Tibial nerve (tissue), 4 donors: ENCODE measurements at places on chromosomes 1 and 21. TPM values are rescaled to one million over a fixed set of nuclear protein-coding genes. Genes with fewer than 3 reads are reported as not detected.

Gene SPTA1
- not detected for total RNA-seq

Gene ELF3
- 1.2 TPM for total RNA-seq

Gene HJV
- total RNA-seq: not detected

Gene FMO2
- 35.9 TPM for total RNA-seq

Gene DNAJC6
- 17.5 TPM for total RNA-seq

Gene WNT9A
- 5.1 TPM for total RNA-seq

Gene KRTAP13-2
- total RNA-seq: not detected

Gene ALX3
- not detected for total RNA-seq

Gene PTPRF
- total RNA-seq: 72.0 TPM

Gene TP73
- not detected for total RNA-seq

Gene TLR5
- 10.7 TPM for total RNA-seq

Gene LCE1C
- total RNA-seq: not detected

DNA sequence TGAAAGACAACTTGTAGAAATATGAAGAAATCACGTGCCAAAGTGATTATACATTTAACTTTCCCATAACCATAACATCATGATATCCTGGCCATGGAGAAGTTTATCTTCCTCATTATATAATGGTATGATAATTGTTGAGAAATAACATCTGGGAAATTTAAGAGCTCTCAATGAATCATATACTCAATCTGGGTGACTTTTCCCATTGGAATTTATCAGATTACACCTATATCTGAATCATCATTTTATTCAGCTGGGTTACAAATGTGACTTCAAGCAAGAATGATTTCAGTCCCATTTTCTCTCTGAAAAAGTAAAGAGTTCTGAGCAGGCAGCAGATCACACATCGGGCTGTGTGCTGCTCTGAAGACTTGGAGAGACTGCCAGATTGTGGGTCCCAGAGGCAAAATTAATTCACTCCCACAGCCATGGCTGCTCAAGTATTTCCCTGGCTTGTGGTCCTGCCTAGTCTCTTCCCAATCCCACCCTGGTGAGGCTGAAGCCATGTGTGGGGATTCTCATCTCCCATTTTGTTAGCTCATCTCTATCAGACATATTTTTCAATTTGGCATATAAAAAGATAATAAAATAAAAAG lies 278.0 kb downstream of the MRPL39 start:
- H3K4me3 ChIP-seq: no peak overlapping the region
- no peaks in the 10 kb centered on the region for H3K27me3 ChIP-seq
- no peaks in the 10 kb centered on the region for H3K4me1 ChIP-seq
- DNase-seq: no peak

GRCh38 chr1:201491896-201492511 lies 14.9 kb downstream of the CSRP1 start:
- no peaks in the 10 kb centered on the region for H3K27me3 ChIP-seq
- H3K4me1 ChIP-seq: peaks cover 10% of the 10 kb centered on the region
- H3K36me3 ChIP-seq: peaks cover 4% of the 10 kb centered on the region
- no peak overlapping the region for H3K4me3 ChIP-seq
- no peak for DNase-seq

- no peaks in the 10 kb centered on the region for H3K27me3 ChIP-seq
- H3K27ac ChIP-seq: no peak overlapping the region
- H3K4me3 ChIP-seq: no peak overlapping the region
- no peak for DNase-seq
- no peaks in the 10 kb centered on the region for H3K36me3 ChIP-seq
These were observed 113.6 kb downstream of the MACF1 start for GRCh38 chr1:39317910-39318633.

- no peak overlapping the region for H3K27ac ChIP-seq
- H3K36me3 ChIP-seq: no peaks in the 10 kb centered on the region
- H3K27me3 ChIP-seq: no peaks in the 10 kb centered on the region
- no peak overlapping the region for H3K4me3 ChIP-seq
- no peaks in the 10 kb centered on the region for H3K4me1 ChIP-seq
These were observed 104.9 kb upstream of the SLC2A1 start for GRCh38 chr1:43063394-43064219.

- H3K4me3 ChIP-seq: no peak overlapping the region
- no peaks in the 10 kb centered on the region for H3K36me3 ChIP-seq
- H3K27me3 ChIP-seq: no peaks in the 10 kb centered on the region
- H3K27ac ChIP-seq: no peak overlapping the region
These were observed 74.5 kb downstream of the S1PR1 start for GRCh38 chr1:101311146-101311920.

DNA sequence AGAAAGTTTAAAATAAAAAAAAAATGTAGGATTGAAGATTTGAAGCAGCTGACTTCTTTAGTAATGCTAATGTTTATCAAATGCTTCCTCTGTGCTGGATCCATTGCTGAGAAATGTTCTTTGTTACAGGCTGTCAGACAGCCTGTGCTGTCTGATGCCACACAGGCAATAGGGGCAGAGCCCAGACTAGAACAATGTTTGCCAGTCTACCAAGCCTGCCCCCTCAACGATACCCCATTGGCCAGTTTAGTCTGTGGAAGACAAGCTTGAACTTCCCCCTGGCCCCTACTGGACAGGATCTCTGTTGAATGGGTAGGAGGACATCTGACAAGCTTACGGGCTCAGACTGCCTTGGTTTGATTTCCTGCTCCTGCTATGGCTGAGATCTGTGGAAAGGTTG lies 79.4 kb downstream of the PAPPA2 start:
- DNase-seq: no peak
- no peaks in the 10 kb centered on the region for H3K36me3 ChIP-seq
- no peaks in the 10 kb centered on the region for H3K27me3 ChIP-seq

- H3K27me3 ChIP-seq: no peaks in the 10 kb centered on the region
- DNase-seq: no peak
- peaks cover 26% of the 10 kb centered on the region for H3K4me1 ChIP-seq
- peak overlapping the region; percentile 87 for H3K27ac ChIP-seq
- H3K36me3 ChIP-seq: no peaks in the 10 kb centered on the region
- no peak overlapping the region for H3K4me3 ChIP-seq
These were observed 32.9 kb upstream of the CSF1 start for GRCh38 chr1:109877776-109878175.

GRCh38 chr1:168328731-168329364 lies 48.2 kb downstream of the TBX19 start:
- H3K4me3 ChIP-seq: no peak overlapping the region
- no peak overlapping the region for H3K27ac ChIP-seq
- H3K36me3 ChIP-seq: no peaks in the 10 kb centered on the region
- H3K27me3 ChIP-seq: no peaks in the 10 kb centered on the region
- DNase-seq: no peak

DNA sequence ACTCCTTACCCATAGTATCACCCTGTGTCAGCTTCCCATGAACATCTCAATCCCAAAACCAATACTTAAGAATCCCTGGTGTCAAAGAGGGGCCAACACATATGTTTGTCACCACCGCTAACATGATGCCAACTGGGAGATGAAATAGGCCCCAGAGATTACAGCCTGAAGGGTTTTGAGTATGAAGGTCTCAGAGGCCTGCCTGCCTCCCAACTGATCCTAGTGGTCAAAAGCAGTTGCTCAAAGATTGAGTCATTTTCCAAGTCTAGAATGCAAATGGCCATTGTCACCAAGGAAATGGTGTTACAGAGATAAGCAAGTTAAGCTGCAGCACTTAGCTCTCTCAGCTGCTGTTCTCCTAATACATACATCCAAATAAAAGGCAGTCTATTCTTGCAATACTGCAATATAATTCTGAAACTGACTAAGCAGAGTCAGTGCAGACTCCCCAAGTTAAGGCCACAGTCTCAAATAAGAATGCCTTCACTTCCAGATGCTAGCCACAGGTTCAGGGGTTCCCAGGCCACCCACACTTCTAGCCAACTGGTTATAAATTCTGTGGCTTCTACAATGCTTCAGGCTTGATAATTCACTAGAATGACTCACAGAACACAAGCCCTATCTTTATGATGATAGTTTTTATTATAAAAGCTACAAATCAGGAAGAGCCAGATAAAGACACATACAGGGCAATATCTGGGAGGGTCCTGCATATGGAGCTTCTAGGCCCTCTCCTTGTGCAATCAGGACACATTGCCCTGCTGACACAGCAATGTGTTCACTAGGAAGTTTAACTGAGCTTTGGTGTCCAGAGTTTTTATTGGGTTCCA lies 18.7 kb downstream of the DUSP10 start:
- H3K36me3 ChIP-seq: peaks cover 3% of the 10 kb centered on the region
- no peaks in the 10 kb centered on the region for H3K27me3 ChIP-seq
- H3K4me3 ChIP-seq: no peak overlapping the region
- H3K27ac ChIP-seq: no peak overlapping the region

- DNase-seq: no peak
- no peaks in the 10 kb centered on the region for H3K36me3 ChIP-seq
- H3K27ac ChIP-seq: no peak overlapping the region
- H3K4me1 ChIP-seq: no peaks in the 10 kb centered on the region
These were observed 48.2 kb downstream of the DDX20 start for GRCh38 chr1:111803951-111804350.

GRCh38 chr21:14844001-14844400 lies 220.8 kb downstream of the NRIP1 start:
- no peaks in the 10 kb centered on the region for H3K27me3 ChIP-seq
- no peaks in the 10 kb centered on the region for H3K4me1 ChIP-seq
- no peak for DNase-seq
- no peak overlapping the region for H3K27ac ChIP-seq
- no peaks in the 10 kb centered on the region for H3K36me3 ChIP-seq

- DNase-seq: no peak
- H3K27ac ChIP-seq: no peak overlapping the region
- no peaks in the 10 kb centered on the region for H3K36me3 ChIP-seq
- H3K4me1 ChIP-seq: no peaks in the 10 kb centered on the region
- H3K4me3 ChIP-seq: no peak overlapping the region
These were observed 42.7 kb upstream of the ATP1A1 start for GRCh38 chr1:116330342-116330652.

DNA sequence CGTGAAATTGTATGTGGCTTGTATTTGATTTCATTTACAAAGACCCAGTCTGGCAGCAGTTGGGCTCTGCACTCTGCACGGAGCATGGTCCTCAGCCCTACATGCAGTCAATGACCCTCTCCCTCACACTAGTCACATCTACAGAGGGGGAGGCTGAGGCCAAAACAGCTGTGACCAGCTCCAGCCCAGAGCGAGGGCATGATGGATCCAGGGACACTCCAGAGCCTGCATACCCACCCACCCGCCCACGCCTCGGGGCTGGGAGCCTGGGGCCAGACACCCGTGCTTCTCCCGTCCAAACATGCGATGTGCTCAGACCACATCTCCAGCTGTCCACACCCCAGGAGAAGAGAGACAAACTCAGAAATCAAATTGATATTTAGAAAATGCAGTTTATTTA lies 14.0 kb upstream of the PRDM16 start:
- H3K27ac ChIP-seq: no peak overlapping the region
- no peak overlapping the region for H3K4me3 ChIP-seq
- no peak for DNase-seq
- H3K36me3 ChIP-seq: no peaks in the 10 kb centered on the region
- no peaks in the 10 kb centered on the region for H3K27me3 ChIP-seq
- no peaks in the 10 kb centered on the region for H3K4me1 ChIP-seq

- H3K4me1 ChIP-seq: no peaks in the 10 kb centered on the region
- H3K27ac ChIP-seq: no peak overlapping the region
- no peaks in the 10 kb centered on the region for H3K36me3 ChIP-seq
- H3K4me3 ChIP-seq: no peak overlapping the region
- H3K27me3 ChIP-seq: no peaks in the 10 kb centered on the region
These were observed 1077.2 kb downstream of the TTLL7 start for GRCh38 chr1:82921759-82922158.

DNA sequence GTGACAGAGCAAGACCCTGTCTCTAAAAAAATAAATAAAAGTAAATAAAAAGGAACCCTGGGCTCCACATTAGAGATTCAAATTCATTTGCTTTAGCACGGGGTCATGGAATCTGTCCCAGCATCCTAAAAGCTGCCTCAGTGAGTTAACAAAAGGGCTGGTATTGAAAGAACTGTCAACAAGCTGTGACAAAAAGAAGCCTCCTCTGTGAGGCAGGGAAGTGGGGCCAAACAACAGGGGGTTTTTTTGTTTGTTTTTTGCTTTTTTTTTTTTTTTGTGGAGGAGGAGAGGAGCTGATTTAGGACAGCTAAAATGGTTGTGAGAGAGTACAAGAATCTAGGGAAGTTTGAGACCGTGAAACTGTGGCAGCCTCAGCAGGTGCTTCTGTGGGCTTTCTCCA lies 115.7 kb downstream of the LIPI start:
- peaks cover 6% of the 10 kb centered on the region for H3K36me3 ChIP-seq
- H3K27ac ChIP-seq: no peak overlapping the region
- no peaks in the 10 kb centered on the region for H3K27me3 ChIP-seq
- no peaks in the 10 kb centered on the region for H3K4me1 ChIP-seq
- no peak overlapping the region for H3K4me3 ChIP-seq

GRCh38 chr1:4463631-4464030 lies 190.8 kb upstream of the AJAP1 start:
- H3K4me3 ChIP-seq: no peak overlapping the region
- DNase-seq: no peak
- H3K27me3 ChIP-seq: no peaks in the 10 kb centered on the region
- no peak overlapping the region for H3K27ac ChIP-seq
- no peaks in the 10 kb centered on the region for H3K36me3 ChIP-seq
- H3K4me1 ChIP-seq: no peaks in the 10 kb centered on the region

DNA sequence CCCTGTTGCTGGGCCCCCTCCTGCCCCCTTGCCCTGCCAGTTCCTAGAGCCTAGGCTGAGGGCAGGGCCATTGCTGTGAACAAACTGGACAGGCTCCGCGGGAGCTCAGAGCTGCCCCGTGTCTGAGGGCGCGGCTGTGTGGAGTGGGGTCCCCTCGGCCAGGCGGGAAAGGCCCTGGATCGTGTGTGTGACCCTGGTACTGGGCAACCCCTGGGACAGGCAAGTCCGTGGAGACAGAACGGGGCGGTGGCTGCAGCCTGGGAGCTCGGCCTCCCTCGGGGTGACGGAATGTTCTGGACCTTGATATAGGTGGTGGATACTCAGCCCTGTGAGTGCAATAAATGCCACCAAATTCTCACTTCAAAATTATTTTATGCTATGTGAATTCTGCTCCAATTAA lies 27.7 kb upstream of the C1orf159 start:
- H3K4me3 ChIP-seq: no peak overlapping the region
- peaks cover 12% of the 10 kb centered on the region for H3K4me1 ChIP-seq
- H3K27ac ChIP-seq: no peak overlapping the region
- H3K27me3 ChIP-seq: no peaks in the 10 kb centered on the region

- H3K27ac ChIP-seq: no peak overlapping the region
- no peaks in the 10 kb centered on the region for H3K36me3 ChIP-seq
- no peak overlapping the region for H3K4me3 ChIP-seq
- H3K4me1 ChIP-seq: no peaks in the 10 kb centered on the region
- DNase-seq: no peak
These were observed 74.1 kb downstream of the SERINC2 start for GRCh38 chr1:31487143-31487542.

- H3K27ac ChIP-seq: peak overlapping the region; percentile 86
- H3K4me1 ChIP-seq: no peaks in the 10 kb centered on the region
- H3K36me3 ChIP-seq: no peaks in the 10 kb centered on the region
- no peak overlapping the region for H3K4me3 ChIP-seq
- no peaks in the 10 kb centered on the region for H3K27me3 ChIP-seq
These were observed 10.8 kb downstream of the ASAP3 start for GRCh38 chr1:23473037-23473800.

DNA sequence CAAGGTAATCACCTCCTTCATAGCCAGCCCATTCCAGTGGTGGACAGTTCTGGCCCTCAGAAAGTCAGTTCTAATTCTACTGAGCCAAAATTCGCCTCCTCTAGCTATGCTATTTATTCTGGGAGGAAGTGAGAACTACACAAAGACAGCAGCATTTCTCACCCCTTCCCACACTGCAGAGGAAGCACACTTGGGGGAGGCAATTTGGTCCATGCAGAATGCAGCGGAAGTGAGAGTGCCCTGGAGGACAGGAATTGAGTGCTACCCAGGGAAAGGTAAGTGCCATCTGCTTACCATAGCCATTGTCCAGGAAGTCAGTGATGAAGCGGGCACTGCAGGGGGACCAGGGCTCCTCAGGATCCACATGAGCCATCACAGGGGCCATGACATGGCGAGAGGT lies 3.7 kb downstream of the ADAMTS4 start:
- H3K36me3 ChIP-seq: peaks cover 17% of the 10 kb centered on the region
- no peaks in the 10 kb centered on the region for H3K27me3 ChIP-seq
- peaks cover 7% of the 10 kb centered on the region for H3K4me1 ChIP-seq

- H3K27ac ChIP-seq: no peak overlapping the region
- no peak overlapping the region for H3K4me3 ChIP-seq
These were observed 129.9 kb downstream of the SLC30A10 start for GRCh38 chr1:219798283-219799030.
